ENCODE measurements at places on chromosomes 7 and 10. TPM values are rescaled to one million over a fixed set of nuclear protein-coding genes. Genes with fewer than 3 reads are reported as not detected.

DGKB gene
- 0.13 TPM for total RNA-seq

SLC18A2 gene
- under 0.01 TPM for total RNA-seq

PNLIP gene
- total RNA-seq, result not detected

C10orf95 gene
- not detected for total RNA-seq

CYP26C1 gene
- total RNA-seq, result 0.07 TPM

NODAL gene
- total RNA-seq, result not detected

A1CF gene
- total RNA-seq, result not detected

OPN1SW gene
- not detected for total RNA-seq

Data from smooth muscle cell of the pulmonary artery (primary cell).